ENCODE measurements at places on chromosomes 13 and 19. TPM values are rescaled to one million over a fixed set of nuclear protein-coding genes. Genes with fewer than 3 reads are reported as not detected.

Gene TBXA2R
- 2.1 TPM for total RNA-seq

Gene TRPC4
- total RNA-seq = 0.06 TPM

Gene TMEM145
- not detected for total RNA-seq

Gene RPS15
- total RNA-seq = 507 TPM

Gene LSR
- 1.1 TPM for total RNA-seq

Gene CGB2
- total RNA-seq = not detected

Gene DOCK6
- 73.3 TPM for total RNA-seq

Gene EPS8L1
- 12.4 TPM for total RNA-seq

Gene DZIP1
- total RNA-seq = 0.97 TPM

Gene FOXO1
- total RNA-seq = 15.9 TPM

Gene MAST3
- total RNA-seq = 4.7 TPM

Gene TSHZ3
- 2.3 TPM for total RNA-seq

Gene KLC3
- total RNA-seq = 0.16 TPM

Gene SIGLEC11
- not detected for total RNA-seq

Gene ADPRHL1
- total RNA-seq = 1.1 TPM

Gene KCNN1
- total RNA-seq = under 0.01 TPM

Gene OR10H1
- total RNA-seq = not detected

Gene FGF22
- total RNA-seq = not detected

Gene ZNF525
- 8.6 TPM for total RNA-seq

Gene CFAP97D2
- not detected for total RNA-seq

Gene PROZ
- not detected for total RNA-seq

Gene ABHD13
- total RNA-seq = 4.0 TPM

Gene TMEM255B
- 27.5 TPM for total RNA-seq

Gene WTIP
- total RNA-seq = 24.1 TPM

Gene F7
- total RNA-seq = not detected

Gene TMEM272
- total RNA-seq = not detected

Gene TIMM29
- 26.2 TPM for total RNA-seq

Gene ZNF208
- 0.16 TPM for total RNA-seq

Gene SLC7A1
- total RNA-seq = 53.1 TPM

Gene CDC42EP5
- 53.5 TPM for total RNA-seq

Gene APLP1
- 1.3 TPM for total RNA-seq

Gene FAM124A
- 4.9 TPM for total RNA-seq

Gene SLC7A10
- not detected for total RNA-seq

Gene CELF5
- total RNA-seq = not detected

Gene ZNF99
- not detected for total RNA-seq

Gene FCHO1
- total RNA-seq = 1.1 TPM

Gene EML2
- 23.0 TPM for total RNA-seq

Gene GZMM
- not detected for total RNA-seq

Gene OPA3
- total RNA-seq = 4.7 TPM

Gene CLDND2
- not detected for total RNA-seq

Gene ZNF841
- total RNA-seq = 9.4 TPM

Gene UNC13A
- total RNA-seq = 0.57 TPM

Gene ZNF726
- total RNA-seq = 5.7 TPM

Gene FAM216B
- total RNA-seq = not detected

Gene NMRK2
- total RNA-seq = not detected

Gene P2RY11
- total RNA-seq = 1.1 TPM

Gene PLVAP
- 11.8 TPM for total RNA-seq

Gene ZNF491
- 1.1 TPM for total RNA-seq

Gene ZNF865
- 0.97 TPM for total RNA-seq

Gene IGSF23
- total RNA-seq = 0.38 TPM

Gene FRY
- total RNA-seq = 86.0 TPM

Gene ZNF416
- total RNA-seq = 3.9 TPM

Gene ERFL
- total RNA-seq = not detected

Gene ETV2
- 0.13 TPM for total RNA-seq

Gene EFNA2
- total RNA-seq = 0.19 TPM
